GM04504 (cell line): ENCODE measurements at places on chromosomes 4 and X.

GRCh38 chr4:182486881-182487280, 243.7 kb downstream of the TENM3 start:
- no peak for DNase-seq

DNA sequence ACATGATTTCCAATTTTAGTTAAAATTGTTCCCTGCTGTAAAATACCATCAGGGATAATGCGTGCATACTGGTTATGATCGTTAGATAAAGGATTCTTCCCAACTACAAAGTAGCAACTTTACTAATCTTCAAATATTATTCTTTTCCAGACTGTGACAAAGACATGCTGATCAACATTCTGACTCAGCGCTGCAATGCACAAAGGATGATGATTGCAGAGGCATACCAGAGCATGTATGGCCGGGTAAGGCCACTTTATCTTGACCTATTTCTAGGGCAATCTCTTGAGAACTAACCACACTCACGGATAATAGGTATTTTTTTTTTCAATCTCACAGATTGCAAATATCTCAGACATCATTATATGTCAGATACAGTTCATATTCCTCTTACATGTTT, 47.0 kb downstream of the ANXA10 start:
- no peak for DNase-seq

DNA sequence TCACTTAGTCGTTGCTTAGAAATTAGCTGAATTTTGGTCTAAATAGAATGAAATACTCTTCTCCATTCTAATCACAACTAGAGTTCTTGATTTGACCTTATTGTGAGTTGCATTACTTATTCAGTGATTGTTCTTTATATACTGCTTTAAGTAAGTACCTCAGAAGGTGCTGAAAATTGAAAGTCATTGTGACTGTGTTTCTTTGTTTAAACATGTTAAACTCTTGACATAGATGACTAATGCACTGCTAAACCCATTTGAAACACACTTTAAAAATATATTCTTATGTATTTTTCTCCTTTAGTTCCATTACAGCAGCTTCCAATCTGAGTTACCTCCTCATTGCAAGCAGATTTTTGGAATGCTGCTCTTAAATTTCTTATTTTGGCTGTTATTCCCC, 9.1 kb downstream of the TSPAN7 start:
- no peak for DNase-seq

DNA sequence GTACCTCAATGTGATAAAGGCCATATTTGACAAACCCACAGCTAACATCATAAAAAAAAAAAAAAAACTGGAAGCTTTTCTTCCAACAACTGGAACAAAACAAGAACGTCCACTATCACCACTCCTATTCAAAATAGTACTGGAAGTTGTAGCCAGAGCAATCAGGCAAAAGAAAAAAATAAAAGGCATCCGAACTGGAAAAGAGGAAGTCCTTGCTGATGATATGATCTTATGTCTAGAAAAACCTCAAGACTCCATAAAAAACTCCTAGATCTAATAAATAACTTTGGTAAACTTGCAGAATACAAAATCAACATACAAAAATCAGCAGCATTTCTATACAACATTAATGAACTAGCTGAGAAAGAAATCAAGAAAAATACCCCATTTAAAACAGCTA, 134.3 kb downstream of the TEX11 start:
- no peak for DNase-seq

DNA sequence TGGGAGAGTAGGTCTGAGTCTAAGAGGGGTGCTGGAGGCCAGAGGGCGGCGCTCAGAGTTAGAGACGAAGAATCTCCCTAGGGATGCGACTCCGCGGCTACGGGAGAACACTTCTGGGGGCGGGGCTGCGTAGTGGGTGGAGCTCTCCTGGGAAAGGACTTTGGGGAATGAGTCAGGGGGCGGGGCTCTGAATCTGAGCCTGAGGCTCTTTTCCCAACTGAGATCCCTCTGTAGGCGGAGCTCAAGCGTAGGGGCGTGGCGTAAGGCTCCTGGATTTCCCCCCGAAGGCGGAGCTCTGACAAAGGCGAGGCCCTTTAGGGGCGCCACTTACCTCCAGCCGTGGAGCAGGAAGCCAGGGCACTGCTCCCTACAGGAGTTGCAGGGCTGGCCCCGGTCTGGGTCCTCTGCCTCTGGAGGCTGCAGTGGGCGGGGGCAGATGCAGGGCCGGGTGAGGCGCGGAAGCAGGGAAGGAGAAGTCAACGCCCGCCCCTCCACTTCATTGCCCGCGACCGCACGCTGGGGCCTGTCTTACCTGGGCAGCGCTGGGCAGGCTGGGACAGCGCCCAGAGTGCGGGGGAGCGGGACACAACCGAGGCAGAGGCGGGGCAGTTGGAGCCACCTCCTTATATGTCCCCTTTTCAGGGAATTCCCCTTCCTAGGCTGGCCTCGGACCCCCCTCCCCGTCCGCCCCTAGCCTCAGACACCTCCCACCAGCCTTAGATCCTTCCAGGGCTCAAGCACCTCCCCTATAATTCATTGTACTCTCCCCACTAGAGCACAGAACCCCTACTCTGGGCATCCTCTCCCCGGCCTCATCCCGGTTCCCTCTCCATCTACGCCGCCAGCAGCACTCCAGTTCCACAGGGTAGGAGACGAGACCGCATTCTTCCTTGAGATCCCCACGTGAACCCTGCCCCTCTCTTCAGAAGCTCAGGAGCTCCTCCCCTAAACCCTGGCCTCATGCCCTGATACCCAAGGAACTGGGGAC, 1.6 kb downstream of the PRICKLE3 start:
- peak; percentile 74 for DNase-seq

- no peak for DNase-seq
These were observed 41.8 kb upstream of the TXK start for GRCh38 chr4:48175806-48176205.

- DNase-seq, result no peak
These were observed 411.2 kb downstream of the DTHD1 start for GRCh38 chr4:36692586-36692985.

DNA sequence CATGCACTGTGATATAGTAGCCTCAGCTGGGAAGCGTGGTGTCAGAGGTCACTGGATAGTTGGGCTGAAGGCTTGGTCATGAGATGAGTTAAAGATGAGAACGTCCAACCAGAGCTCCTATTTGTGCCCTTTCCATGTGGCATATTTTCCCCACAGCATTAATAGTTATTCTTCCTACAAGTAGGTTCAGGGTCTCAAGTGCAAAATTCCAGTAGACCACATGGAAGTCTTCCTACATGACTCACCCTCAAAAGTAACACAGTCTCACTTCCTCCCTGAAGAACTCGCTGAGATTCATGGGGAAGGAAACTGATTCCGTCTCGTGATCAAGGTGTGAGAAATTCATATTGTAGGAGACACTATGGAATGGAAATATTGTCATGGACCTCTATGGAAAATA, 1212.5 kb upstream of the PRKX start:
- no peak for DNase-seq

DNA sequence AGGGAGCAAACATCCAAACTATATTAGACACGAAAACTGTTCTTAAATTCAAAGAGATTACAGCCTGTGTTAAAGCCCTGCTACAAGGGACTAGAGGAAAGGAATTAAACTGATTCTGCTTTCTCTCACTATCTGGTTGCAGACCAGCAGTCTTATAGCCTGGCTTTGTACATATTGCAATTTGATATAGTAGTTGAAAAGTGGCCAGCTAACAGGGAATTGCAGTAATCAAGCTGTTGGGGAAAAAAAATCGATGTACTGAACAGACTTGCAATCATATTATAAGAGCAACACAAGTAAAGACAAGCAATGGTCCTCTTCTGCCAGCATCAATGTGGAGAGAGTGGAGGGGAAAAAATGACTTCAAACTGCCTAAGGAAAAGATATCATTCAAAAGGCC, 364.4 kb upstream of the EPHA5 start:
- DNase-seq, result no peak

- no peak for DNase-seq
These were observed at the start of gene JADE3 for GRCh38 chrX:46912098-46912602. JADE3 (plus strand) TSS chrX:46912421; CDS start chrX:46984895, 72,474 bp downstream.

GRCh38 chrX:71534773-71535544, 2.1 kb downstream of the OGT start:
- DNase-seq, result no peak

- DNase-seq, result no peak
These were observed 5.2 kb downstream of the SPATA4 start for GRCh38 chr4:176189891-176190795.

- no peak for DNase-seq
These were observed 67.5 kb downstream of the PPEF2 start for GRCh38 chr4:75834772-75835154.

- no peak for DNase-seq
These were observed 75.7 kb downstream of the CPEB2 start for GRCh38 chr4:15077969-15078368.

DNA sequence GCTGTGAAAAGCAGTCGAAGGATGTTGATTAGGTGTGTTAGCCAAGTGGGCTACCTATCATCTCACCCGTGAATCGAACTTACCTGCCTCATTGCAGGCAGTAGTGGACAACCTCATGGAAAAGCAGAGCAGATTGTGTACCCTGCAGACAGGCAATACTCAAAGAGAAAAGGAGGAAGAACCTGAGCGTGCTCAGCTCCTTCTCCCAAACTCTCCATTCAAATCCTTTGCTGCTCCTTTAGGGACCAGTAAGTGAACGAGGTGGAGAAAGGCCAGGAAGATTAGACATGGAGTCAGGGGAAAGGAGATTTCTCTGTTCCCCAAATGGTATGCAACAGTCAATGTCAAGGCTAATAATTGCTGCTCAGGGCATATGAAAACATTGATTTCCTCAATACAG, 45.2 kb upstream of the ELF2 start:
- DNase-seq, result no peak

GRCh38 chr4:66585767-66586166, 915.5 kb upstream of the EPHA5 start:
- DNase-seq, result no peak

GRCh38 chr4:51842167-51842553, 793 bp upstream of the DCUN1D4 start:
- peak; percentile 17 for DNase-seq

- no peak for DNase-seq
These were observed 127.4 kb downstream of the SLC39A8 start for GRCh38 chr4:102217775-102218355.

- no peak for DNase-seq
These were observed 11.3 kb upstream of the SLC9A7 start for GRCh38 chrX:46770000-46770816.
